Activated CD4-positive, alpha-beta T cell treated with anti-CD3 and anti-CD28 coated beads, Interleukin-2, amount 10 ng/mL, durations not matched to agents 24 days and 14 days (primary cell): ENCODE measurements at places on chromosomes 3 and 15. TPM values are rescaled to one million over a fixed set of nuclear protein-coding genes. Genes with fewer than 3 reads are reported as not detected.

- H3K27ac ChIP-seq = no peak overlapping the region
- H3K27me3 ChIP-seq = no peaks in the 10 kb centered on the region
- H3K36me3 ChIP-seq = no peaks in the 10 kb centered on the region
- no peak overlapping the region for H3K4me3 ChIP-seq
Measured at GRCh38 chr3:99579246-99579645, 59.1 kb upstream of the COL8A1 start.

- no peak overlapping the region for H3K27ac ChIP-seq
- H3K4me3 ChIP-seq = no peak overlapping the region
- DNase-seq = no peak
- H3K36me3 ChIP-seq = no peaks in the 10 kb centered on the region
- H3K4me1 ChIP-seq = no peaks in the 10 kb centered on the region
Measured at GRCh38 chr3:100777271-100777670, 68.0 kb downstream of the TFG start.

DNA sequence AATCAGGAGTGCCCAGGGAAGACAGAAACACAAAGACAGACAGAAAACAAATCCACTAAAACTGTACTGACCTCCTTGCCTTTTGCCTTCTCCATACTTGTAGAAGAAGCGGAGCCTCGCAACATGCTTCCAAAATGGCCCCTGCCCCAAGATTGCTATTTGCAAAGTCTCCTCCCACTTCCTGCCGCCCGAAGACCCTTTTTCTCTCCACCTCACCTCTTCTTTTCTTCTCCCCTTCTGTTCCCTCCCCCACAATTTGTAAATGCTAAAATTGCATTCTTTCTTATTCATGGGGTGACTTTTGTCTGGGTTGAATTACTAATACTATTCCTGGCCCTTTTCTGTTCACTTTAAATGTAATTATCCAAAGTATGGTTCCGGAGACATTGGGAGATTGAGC, at the start of gene DPPA4:
TSS of gene DPPA4 (minus strand) at position 154 of the 400 bp plus-strand sequence. CDS start at position 125, 29 bp downstream.
- H3K4me3 ChIP-seq = peak within 1 kb of the TSS; percentile 72
- no peak within 1 kb of the TSS for H3K27ac ChIP-seq
- H3K36me3 ChIP-seq = peaks cover 2% of the 10 kb centered on the region
- peaks cover 2% of the 10 kb centered on the region for H3K4me1 ChIP-seq
- no peak for DNase-seq

DNA sequence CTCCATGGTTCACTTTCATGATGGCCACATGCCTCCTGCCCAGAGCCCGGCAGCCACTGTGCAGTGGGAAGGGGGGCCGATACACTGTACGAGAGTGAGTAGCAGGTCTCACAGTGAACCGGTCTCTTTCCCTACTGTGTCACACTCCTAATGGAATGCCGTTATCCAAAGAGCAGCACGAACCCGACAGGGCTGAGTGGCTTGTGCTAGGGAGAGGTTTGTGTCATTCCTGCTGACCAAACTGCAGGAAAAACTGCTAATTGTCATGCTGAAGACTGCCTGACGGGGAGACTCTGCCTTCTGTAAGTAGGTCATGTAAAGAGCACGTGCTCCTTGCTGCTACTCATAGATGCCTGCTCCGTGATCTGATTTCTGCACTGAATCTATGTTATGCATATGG, 105.1 kb downstream of the ARPP21 start:
- DNase-seq = no peak
- no peaks in the 10 kb centered on the region for H3K27me3 ChIP-seq
- H3K36me3 ChIP-seq = no peaks in the 10 kb centered on the region
- H3K4me1 ChIP-seq = no peaks in the 10 kb centered on the region

- no peak for DNase-seq
- no peaks in the 10 kb centered on the region for H3K36me3 ChIP-seq
- peaks cover 8% of the 10 kb centered on the region for H3K27me3 ChIP-seq
- H3K4me1 ChIP-seq = no peaks in the 10 kb centered on the region
Measured at GRCh38 chr15:33612721-33613304, 302.0 kb downstream of the RYR3 start.

DNA sequence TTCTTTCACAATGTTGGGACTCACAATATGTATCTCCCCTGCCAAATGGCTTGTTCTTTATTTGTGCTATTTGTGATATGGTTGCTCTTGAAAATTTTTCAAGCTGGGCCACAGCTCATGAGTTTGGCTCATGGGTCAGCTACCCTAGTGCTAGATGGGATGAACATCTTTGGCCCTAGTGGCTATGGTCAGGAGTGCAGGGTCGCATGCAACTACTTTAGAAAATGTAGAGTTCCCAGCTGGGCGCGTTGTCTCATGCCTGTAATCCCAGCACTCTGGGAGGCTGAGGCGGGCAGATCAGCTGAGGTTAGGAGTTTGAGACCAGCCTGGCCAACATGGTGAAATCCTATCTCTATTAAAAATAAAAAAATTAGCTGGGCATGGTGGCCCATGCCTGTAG, 55.8 kb downstream of the POLR2M start:
- peaks cover 3% of the 10 kb centered on the region for H3K4me1 ChIP-seq
- no peak overlapping the region for H3K27ac ChIP-seq
- no peaks in the 10 kb centered on the region for H3K36me3 ChIP-seq
- no peak overlapping the region for H3K4me3 ChIP-seq

DNA sequence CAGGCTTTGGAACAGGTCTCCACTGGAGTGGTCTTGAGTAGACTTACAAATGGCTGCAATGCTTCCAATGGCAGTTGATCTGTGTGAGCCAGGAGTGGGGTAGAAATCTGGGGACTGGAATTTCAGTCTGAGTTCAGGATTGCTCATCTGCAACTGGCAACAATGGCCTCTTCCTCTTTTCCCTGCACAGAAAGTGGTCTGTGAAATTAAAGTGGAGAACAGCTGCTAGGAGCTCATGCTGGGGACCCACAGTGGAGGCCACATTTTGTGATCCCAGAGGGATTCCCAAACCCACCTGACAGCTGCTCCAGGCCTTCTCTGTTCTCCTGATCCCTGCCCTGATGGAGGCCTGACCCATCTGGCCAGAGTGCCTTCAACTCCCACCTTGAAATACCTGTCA, 49.6 kb downstream of the CEMIP start:
- no peaks in the 10 kb centered on the region for H3K4me1 ChIP-seq
- no peak overlapping the region for H3K4me3 ChIP-seq
- no peaks in the 10 kb centered on the region for H3K36me3 ChIP-seq
- H3K27me3 ChIP-seq = peaks cover 4% of the 10 kb centered on the region
- H3K27ac ChIP-seq = no peak overlapping the region

- H3K27me3 ChIP-seq = no peaks in the 10 kb centered on the region
- no peak overlapping the region for H3K4me3 ChIP-seq
- DNase-seq = no peak
- no peak overlapping the region for H3K27ac ChIP-seq
- H3K36me3 ChIP-seq = peaks cover 2% of the 10 kb centered on the region
Measured at GRCh38 chr15:58297639-58298038, 134.2 kb upstream of the LIPC start.

GRCh38 chr3:176631165-176631564, 566.1 kb downstream of the TBL1XR1 start:
- no peak overlapping the region for H3K27ac ChIP-seq
- no peaks in the 10 kb centered on the region for H3K36me3 ChIP-seq
- no peak overlapping the region for H3K4me3 ChIP-seq
- no peaks in the 10 kb centered on the region for H3K27me3 ChIP-seq
- DNase-seq = no peak

GRCh38 chr15:95096651-95097050, 865.3 kb downstream of the MCTP2 start:
- H3K4me3 ChIP-seq = no peak overlapping the region
- H3K36me3 ChIP-seq = no peaks in the 10 kb centered on the region
- DNase-seq = no peak
- no peaks in the 10 kb centered on the region for H3K4me1 ChIP-seq

DNA sequence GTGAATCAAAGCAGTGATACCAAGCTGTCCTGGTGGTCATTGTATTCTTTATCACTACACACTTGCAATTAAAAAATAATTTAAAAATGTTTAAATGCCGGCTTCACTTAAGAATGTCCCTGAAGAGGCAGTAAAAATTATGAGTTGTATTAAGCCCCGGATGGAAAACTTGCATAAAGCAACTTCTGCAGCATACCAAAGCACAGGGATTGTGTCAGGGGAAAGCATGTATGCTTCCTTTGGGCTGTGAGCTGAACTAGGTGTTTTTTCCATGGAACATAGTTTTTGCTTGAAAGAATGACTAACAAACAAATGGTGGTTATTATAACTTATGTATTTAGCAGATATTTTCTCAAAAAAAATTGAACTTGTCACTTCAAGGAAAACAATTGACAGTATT, 143.1 kb downstream of the ARNT2 start:
- DNase-seq = no peak
- H3K4me3 ChIP-seq = no peak overlapping the region
- H3K36me3 ChIP-seq = no peaks in the 10 kb centered on the region
- H3K4me1 ChIP-seq = no peaks in the 10 kb centered on the region
- H3K27me3 ChIP-seq = peaks cover 23% of the 10 kb centered on the region
- no peak overlapping the region for H3K27ac ChIP-seq

- no peak for DNase-seq
- no peaks in the 10 kb centered on the region for H3K4me1 ChIP-seq
- no peak overlapping the region for H3K27ac ChIP-seq
- peaks cover 2% of the 10 kb centered on the region for H3K27me3 ChIP-seq
- H3K4me3 ChIP-seq = no peak overlapping the region
Measured at GRCh38 chr3:38707730-38708129, 58.2 kb upstream of the SCN5A start.

DNA sequence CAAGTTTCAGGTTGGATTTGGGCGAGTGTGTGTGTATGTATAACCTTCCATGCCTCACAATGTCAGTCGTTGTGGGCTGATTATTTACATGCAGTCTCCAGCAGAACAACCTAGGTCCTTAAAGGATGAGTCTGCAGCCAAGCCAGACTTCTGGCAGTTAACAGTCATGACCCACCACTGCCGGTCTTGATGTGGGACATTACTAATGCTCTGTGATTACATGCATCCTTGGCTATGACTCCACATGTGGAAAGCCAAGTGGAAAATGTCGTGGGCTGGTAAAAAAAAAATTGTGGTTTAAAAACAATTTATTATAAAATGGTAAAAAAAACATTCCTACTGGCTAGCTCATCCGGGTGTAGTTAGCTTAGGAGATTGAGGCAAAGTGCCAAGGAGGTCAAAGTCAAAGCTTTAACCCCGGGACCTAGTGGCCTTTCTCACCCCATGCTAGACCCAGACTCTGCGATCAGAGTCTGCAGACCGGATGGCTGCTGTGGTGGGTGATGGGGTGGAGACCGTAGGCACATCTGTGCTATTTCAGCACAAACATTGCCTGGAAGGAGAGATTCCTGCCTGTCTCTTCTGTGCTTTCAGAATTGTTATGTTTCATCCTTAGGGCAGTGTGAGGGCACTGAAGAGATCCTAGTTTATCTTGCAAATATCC, 6.8 kb downstream of the RARRES1 start:
- peak overlapping the region; percentile 70 for H3K27ac ChIP-seq
- H3K36me3 ChIP-seq = peaks cover 10% of the 10 kb centered on the region
- no peaks in the 10 kb centered on the region for H3K27me3 ChIP-seq
- no peak for DNase-seq
- H3K4me3 ChIP-seq = no peak overlapping the region

DNA sequence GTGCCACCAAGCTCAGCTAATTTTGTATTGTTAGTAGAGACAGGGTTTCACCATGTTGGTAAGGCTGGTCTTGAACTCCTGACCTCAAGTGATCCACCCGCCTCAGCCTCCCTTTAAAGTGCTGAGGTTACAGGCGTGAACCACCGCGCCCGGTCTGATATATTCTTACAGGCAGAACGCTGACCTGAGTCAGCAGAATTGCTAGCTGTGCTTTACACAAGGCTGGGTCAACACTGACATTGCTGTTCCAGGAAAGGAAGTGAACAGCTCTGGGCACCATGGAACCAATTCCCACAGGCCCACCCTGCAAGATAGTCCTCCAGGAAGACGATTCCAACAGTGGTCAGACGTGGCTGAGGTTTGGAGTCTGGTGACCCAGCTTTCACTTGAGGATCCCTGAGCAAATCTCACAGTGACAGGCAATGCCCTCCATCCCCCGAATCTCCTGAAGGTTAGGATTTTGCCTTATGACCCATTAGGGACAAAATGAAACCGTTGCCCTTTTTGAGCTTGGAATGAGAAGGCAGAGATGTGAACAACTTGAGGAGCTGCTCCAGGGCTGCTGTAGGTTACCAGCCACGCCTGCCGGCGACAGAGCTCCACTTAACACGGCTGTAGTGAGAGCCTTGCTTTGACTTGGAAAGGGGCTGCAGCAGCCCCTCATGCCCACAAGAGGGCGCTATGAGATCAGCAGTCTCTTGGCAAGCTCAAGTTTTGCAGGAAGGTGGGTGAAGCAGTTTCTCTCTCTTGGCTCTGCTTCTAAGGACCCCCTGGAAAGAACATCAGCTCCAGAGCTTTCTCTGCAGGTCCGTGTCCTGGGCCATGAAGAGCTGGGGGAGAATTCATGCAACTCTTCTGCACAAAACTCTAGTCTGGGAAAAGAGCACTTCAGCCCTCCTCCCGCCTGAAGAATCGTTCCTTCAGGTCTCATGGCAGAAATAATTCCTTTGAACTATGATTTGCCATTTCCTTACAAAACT, 74.1 kb downstream of the SENP2 start:
- no peak overlapping the region for H3K27ac ChIP-seq
- H3K27me3 ChIP-seq = peaks cover 16% of the 10 kb centered on the region
- no peaks in the 10 kb centered on the region for H3K4me1 ChIP-seq
- H3K4me3 ChIP-seq = no peak overlapping the region

The CLDN16 gene
- not detected in 2 replicates for total RNA-seq

The TTBK2 gene
- total RNA-seq = 10.2 and 11.3 TPM in 2 replicates

The PLA1A gene
- 0.26 and 0.31 TPM in 2 replicates for total RNA-seq

The ARPIN gene
- total RNA-seq = not detected in 2 replicates

The MYNN gene
- total RNA-seq = 15.9 and 17.2 TPM in 2 replicates

The DOCK3 gene
- 1.7 and 1.8 TPM in 2 replicates for total RNA-seq

The ADAMTS7 gene
- 1.3 TPM in 2 replicates for total RNA-seq

The LRTM1 gene
- not detected in 2 replicates for total RNA-seq

The ABHD6 gene
- total RNA-seq = 9.8 and 10.8 TPM in 2 replicates

The FES gene
- 32.5 and 33.7 TPM in 2 replicates for total RNA-seq

The SPINT1 gene
- 11.3 and 12.9 TPM in 2 replicates for total RNA-seq

The ACTRT3 gene
- total RNA-seq = 0.85 and 1.1 TPM in 2 replicates
